ENCODE measurements at places on chromosomes 1 and 21. TPM values are rescaled to one million over a fixed set of nuclear protein-coding genes. Genes with fewer than 3 reads are reported as not detected.

- no peaks in the 10 kb centered on the region for H3K27me3 ChIP-seq
- no peak overlapping the region for H3K4me3 ChIP-seq
- no peak for DNase-seq
- H3K27ac ChIP-seq, result no peak overlapping the region
These were observed 84.1 kb upstream of the C21orf91 start for GRCh38 chr21:17903029-17903806.

- no peak overlapping the region for H3K27ac ChIP-seq
- H3K36me3 ChIP-seq, result no peaks in the 10 kb centered on the region
- no peak overlapping the region for H3K4me3 ChIP-seq
- no peaks in the 10 kb centered on the region for H3K27me3 ChIP-seq
These were observed 207.8 kb downstream of the DENND1B start for GRCh38 chr1:197567442-197567841.

Gene FALEC
- 0.28 TPM for total RNA-seq

Gene TNNT2
- total RNA-seq, result 74.9 TPM

DNA sequence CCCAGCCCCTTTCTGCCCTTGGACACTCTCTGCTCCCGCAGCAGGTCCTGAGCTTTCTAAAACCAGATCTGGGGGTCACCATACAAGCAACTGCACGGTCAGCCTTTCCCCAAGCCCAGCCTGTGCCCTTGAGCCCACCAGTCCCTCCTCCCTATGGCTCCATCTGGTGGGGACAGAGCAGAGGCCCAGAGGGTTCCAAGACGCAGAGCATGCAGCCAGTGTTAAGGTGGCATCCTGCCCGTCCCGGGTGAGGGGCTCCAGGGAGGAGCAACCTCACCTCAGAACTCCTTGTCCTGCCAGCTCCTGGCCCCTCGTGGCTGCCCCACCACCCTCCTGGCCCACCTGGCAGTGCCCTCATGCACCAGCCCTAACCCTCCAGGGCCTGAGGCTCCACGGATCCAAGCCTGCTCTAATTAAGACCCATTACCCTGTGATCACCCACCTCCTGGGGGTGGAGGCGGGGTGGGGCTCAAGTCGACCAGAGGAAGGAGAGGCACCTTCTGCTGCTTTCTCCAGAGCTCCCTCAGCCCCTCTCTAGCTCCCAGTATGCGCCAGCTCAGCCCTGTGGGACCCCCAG lies 8.5 kb downstream of the CHD5 start:
- DNase-seq, result peak; percentile 48
- H3K27ac ChIP-seq, result no peak overlapping the region
- H3K27me3 ChIP-seq, result peaks cover 22% of the 10 kb centered on the region

GRCh38 chr1:227765261-227766014 lies 30.2 kb downstream of the SNAP47 start:
- no peaks in the 10 kb centered on the region for H3K27me3 ChIP-seq
- H3K4me1 ChIP-seq, result peaks cover 20% of the 10 kb centered on the region
- no peak overlapping the region for H3K27ac ChIP-seq
- no peak for DNase-seq

DNA sequence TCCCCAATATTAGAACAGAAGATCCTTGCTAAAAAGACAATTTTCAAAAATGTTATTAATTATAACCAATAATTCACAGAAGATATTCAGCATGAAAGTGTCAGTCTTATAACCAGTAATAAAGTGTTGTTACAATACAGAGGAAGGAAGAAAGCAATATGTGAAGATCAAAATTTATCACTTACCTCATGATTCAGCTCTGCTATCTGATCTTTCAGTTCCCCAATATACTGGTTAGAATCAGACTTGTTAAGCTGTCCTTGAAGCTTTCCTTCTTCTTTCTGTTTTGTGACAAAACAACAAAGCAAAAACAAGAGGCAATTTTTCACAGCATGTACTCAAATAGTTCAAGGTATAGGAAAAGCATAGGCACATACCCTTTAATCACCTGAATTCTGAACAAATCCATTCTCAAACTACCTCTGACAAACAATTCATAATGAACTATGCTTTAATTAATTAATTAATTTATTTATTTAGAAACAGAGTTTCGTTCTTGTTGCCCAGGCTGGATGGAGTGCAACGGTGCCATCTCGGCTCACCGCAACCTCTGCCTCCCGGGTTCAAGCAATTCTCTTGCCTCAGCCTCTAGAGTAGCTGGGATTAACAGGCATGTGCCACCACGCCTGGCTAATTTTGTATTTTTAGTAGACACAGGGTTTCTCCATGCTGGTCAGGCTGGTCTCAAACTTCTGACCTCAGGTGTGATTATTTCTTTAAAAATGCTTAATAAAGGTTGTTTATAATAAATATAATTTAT lies 76.9 kb upstream of the GFI1 start:
- no peak overlapping the region for H3K27ac ChIP-seq
- H3K36me3 ChIP-seq, result 0 out of 2 replicates have a peak, but pooled peaks cover 2% of the 10 kb centered on the region
- H3K4me3 ChIP-seq, result no peak overlapping the region
- H3K27me3 ChIP-seq, result no peaks in the 10 kb centered on the region
- DNase-seq, result no peak
- H3K4me1 ChIP-seq, result no peaks in the 10 kb centered on the region

- DNase-seq, result no peak
- peaks cover 14% of the 10 kb centered on the region for H3K4me1 ChIP-seq
- H3K27me3 ChIP-seq, result no peaks in the 10 kb centered on the region
- H3K36me3 ChIP-seq, result no peaks in the 10 kb centered on the region
These were observed 11.2 kb downstream of the MINDY1 start for GRCh38 chr1:150995460-150995859.

Gene AMY1A
- total RNA-seq, result not detected

Gene KISS1
- total RNA-seq, result not detected

Gene ITGB2
- 42.4 TPM for total RNA-seq

Gene TMEM240
- 1.9 TPM for total RNA-seq

GRCh38 chr1:220045356-220046051 lies 801 bp downstream of the EPRS1 start:
- H3K27ac ChIP-seq, result peak overlapping the region; percentile 19
- DNase-seq, result no peak
- no peaks in the 10 kb centered on the region for H3K4me1 ChIP-seq

Gene C1QA
- 0.35 TPM for total RNA-seq

- no peaks in the 10 kb centered on the region for H3K27me3 ChIP-seq
- H3K36me3 ChIP-seq, result no peaks in the 10 kb centered on the region
- H3K4me3 ChIP-seq, result no peak overlapping the region
- no peaks in the 10 kb centered on the region for H3K4me1 ChIP-seq
- no peak for DNase-seq
- no peak overlapping the region for H3K27ac ChIP-seq
These were observed 102.9 kb upstream of the SMYD2 start for GRCh38 chr1:214178102-214178501.

- H3K27ac ChIP-seq, result no peak overlapping the region
- H3K27me3 ChIP-seq, result peaks cover 82% of the 10 kb centered on the region
These were observed 41.2 kb downstream of the KCNAB2 start for GRCh38 chr1:6086762-6087376.

DNA sequence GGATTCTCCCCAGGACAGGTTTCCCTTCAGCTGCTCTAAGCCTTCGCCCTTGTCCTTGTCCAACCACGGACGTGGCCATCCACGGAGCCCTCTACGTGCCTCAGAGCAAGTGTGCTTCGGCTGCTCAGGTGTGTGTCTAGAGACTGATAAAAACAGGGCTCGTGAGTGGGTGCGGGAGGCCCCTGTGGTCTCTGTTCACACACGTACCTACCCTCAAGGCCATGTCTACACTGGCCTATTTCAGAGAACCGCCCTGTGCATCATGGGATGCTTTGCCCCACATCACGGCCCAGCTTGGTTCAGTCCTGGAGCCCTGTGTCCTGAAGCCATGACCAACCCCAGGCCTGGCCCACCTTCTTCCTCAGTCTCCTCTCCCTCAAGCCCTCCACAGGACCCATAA lies 24.6 kb upstream of the RUNX3 start:
- H3K27me3 ChIP-seq, result peaks cover 33% of the 10 kb centered on the region
- H3K4me1 ChIP-seq, result no peaks in the 10 kb centered on the region
- H3K36me3 ChIP-seq, result no peaks in the 10 kb centered on the region
- H3K27ac ChIP-seq, result no peak overlapping the region
- no peak overlapping the region for H3K4me3 ChIP-seq
- DNase-seq, result no peak

Gene CYP4A11
- not detected for total RNA-seq

GRCh38 chr1:47993881-47994625 lies 3.1 kb downstream of the TRABD2B start:
- peaks cover 22% of the 10 kb centered on the region for H3K4me1 ChIP-seq
- no peak for DNase-seq
- no peak overlapping the region for H3K27ac ChIP-seq
- no peak overlapping the region for H3K4me3 ChIP-seq

Gene TCHH
- total RNA-seq, result not detected

GRCh38 chr1:226631229-226632000 lies 82.9 kb downstream of the STUM start:
- no peaks in the 10 kb centered on the region for H3K36me3 ChIP-seq
- DNase-seq, result no peak
- H3K27me3 ChIP-seq, result no peaks in the 10 kb centered on the region
- peaks cover 18% of the 10 kb centered on the region for H3K4me1 ChIP-seq
- H3K4me3 ChIP-seq, result no peak overlapping the region

- H3K4me1 ChIP-seq, result peaks cover 9% of the 10 kb centered on the region
- no peak for DNase-seq
- H3K27ac ChIP-seq, result no peak overlapping the region
These were observed 149.9 kb downstream of the KIF26B start for GRCh38 chr1:245304698-245305097.

- no peak overlapping the region for H3K4me3 ChIP-seq
- H3K27me3 ChIP-seq, result no peaks in the 10 kb centered on the region
- no peak for DNase-seq
- H3K4me1 ChIP-seq, result peaks cover 16% of the 10 kb centered on the region
These were observed 157.3 kb downstream of the PEX14 start for GRCh38 chr1:10631811-10632593.

Gene OR11L1
- total RNA-seq, result not detected

Gene SEMA6C
- total RNA-seq, result 11.2 TPM

Gene AK5
- total RNA-seq, result 22.3 TPM

Gene FAM167B
- not detected for total RNA-seq

Gene TMCO4
- 18.0 TPM for total RNA-seq

Gene CD53
- 0.08 TPM for total RNA-seq

DNA sequence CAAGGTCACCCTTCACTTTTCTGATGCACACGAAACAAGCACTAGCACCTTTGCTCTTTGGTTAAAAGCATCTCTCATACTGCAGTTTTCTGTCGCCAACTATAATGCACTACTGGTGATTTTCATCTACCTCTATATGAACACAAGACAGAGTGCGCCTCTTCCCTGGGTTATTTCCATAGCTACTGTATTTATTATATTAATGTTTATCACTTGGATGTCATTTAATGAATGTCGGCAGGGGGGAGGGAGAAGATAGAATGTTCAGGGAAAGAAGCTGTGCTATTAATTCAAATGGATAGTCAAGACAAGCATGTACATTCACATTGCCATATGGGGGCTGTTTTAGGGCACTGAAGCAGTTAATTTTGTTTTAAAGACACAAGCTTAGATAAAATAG lies 174.1 kb upstream of the SAMSN1 start:
- no peak overlapping the region for H3K4me3 ChIP-seq
- no peak for DNase-seq
- H3K4me1 ChIP-seq, result peaks cover 8% of the 10 kb centered on the region
- H3K27ac ChIP-seq, result no peak overlapping the region
- H3K36me3 ChIP-seq, result no peaks in the 10 kb centered on the region

GRCh38 chr1:198756470-198756869 lies 117.6 kb downstream of the PTPRC start:
- no peaks in the 10 kb centered on the region for H3K36me3 ChIP-seq
- no peak overlapping the region for H3K4me3 ChIP-seq
- no peaks in the 10 kb centered on the region for H3K4me1 ChIP-seq
- H3K27ac ChIP-seq, result no peak overlapping the region
- peak; percentile 17 for DNase-seq

- peaks cover 17% of the 10 kb centered on the region for H3K36me3 ChIP-seq
- no peak for DNase-seq
- no peaks in the 10 kb centered on the region for H3K27me3 ChIP-seq
- no peak overlapping the region for H3K4me3 ChIP-seq
These were observed 28.6 kb downstream of the TFB2M start for GRCh38 chr1:246537441-246537840.

Gene KRTAP12-1
- total RNA-seq, result not detected

Gene TXNIP
- 177 TPM for total RNA-seq

Gene MX2
- total RNA-seq, result not detected

GRCh38 chr1:16006552-16007485 lies 2.8 kb downstream of the SRARP start:
- DNase-seq, result no peak
- no peak overlapping the region for H3K27ac ChIP-seq
- no peak overlapping the region for H3K4me3 ChIP-seq
- H3K36me3 ChIP-seq, result no peaks in the 10 kb centered on the region

GRCh38 chr1:54680387-54680786 lies 35.3 kb upstream of the TTC4 start:
- H3K4me1 ChIP-seq, result no peaks in the 10 kb centered on the region
- H3K27ac ChIP-seq, result no peak overlapping the region
- peak; percentile 22 for DNase-seq
- peaks cover 40% of the 10 kb centered on the region for H3K27me3 ChIP-seq
- H3K36me3 ChIP-seq, result no peaks in the 10 kb centered on the region

Gene IBA57
- 4.4 TPM for total RNA-seq

Gene S100A7
- not detected for total RNA-seq

GRCh38 chr1:246096356-246096755 lies 410.7 kb downstream of the SMYD3 start:
- H3K27ac ChIP-seq, result no peak overlapping the region
- DNase-seq, result no peak
- no peaks in the 10 kb centered on the region for H3K4me1 ChIP-seq
- H3K36me3 ChIP-seq, result no peaks in the 10 kb centered on the region
- no peak overlapping the region for H3K4me3 ChIP-seq

- no peaks in the 10 kb centered on the region for H3K4me1 ChIP-seq
- 0 out of 2 replicates have a peak, but pooled peaks cover 7% of the 10 kb centered on the region for H3K27me3 ChIP-seq
- no peak overlapping the region for H3K4me3 ChIP-seq
- DNase-seq, result no peak
- H3K36me3 ChIP-seq, result no peaks in the 10 kb centered on the region
- no peak overlapping the region for H3K27ac ChIP-seq
These were observed 9.6 kb upstream of the RLF start for GRCh38 chr1:40151457-40152079.

Gene SPRR2A
- total RNA-seq, result not detected

Data from SJCRH30 (cell line).